Activated CD8-positive, alpha-beta memory T cell treated with anti-CD3 and anti-CD28 coated beads, Interleukin-2, amount 50 U/mL, for 48 hours (primary cell): ENCODE measurements at places on chromosomes 6 and 20.

DNA sequence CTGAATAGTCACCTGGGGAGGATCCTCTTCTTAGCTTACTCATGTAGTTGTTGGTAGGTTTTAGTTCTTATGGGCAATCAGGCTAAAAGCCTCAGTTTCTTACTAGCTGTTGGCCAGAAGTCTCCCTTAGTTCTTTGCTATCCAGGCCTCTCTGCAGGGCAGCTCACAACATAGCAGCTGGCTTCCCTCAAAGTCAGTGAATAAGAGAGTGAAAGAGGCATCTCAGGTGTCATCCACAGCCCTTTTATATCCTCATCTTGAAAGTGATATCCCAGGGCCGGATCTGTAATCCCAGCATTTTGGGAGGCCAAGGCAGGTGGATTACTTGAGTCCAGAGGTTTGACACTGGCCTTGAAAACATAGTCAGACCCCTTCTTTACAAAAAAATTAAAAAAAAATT lies 42.1 kb upstream of the FOXA2 start:
- DNase-seq: no peak

GRCh38 chr20:18405826-18406225 lies 61.0 kb downstream of the DZANK1 start:
- no peak for DNase-seq

DNA sequence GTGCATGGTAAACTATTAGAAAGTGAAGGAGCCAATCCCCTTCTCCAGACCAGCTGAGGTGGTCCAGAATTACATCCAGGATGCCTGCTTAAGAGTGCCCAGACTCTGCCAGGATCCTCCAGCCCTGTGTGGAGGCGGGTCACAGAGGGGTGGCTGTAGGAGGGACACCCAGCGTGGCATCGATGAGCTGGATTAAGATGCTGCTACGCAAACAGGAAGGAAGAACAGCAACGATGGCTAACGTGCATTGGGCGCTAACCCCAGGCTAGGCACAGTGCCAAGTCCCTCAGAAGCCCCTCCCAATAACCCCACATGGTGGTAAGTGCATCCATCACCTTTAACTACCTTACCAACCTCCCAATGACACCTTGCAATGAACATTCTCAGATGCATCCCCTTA lies 63.9 kb upstream of the MRPS10 start:
- peak; percentile 61 for DNase-seq

DNA sequence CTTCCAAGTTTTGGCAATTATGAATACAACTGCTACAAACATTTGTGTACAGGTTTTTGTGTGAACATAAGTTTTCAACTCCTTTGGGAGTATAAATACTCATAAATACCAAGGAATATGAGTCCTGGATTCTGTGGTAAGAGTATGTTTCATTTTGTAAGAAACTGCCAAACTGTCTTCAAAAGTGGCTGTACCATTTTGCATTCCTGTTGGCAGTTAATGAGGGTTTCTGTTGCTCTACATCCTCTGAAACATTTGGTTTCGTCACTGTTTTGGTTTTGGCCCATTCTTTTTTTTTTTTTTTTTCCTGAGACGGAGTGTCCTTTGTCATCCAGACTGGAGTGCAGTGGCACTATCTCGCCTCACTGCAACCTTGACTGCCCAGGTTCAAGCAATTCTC lies 8.5 kb downstream of the AP5S1 start:
- no peak for DNase-seq

DNA sequence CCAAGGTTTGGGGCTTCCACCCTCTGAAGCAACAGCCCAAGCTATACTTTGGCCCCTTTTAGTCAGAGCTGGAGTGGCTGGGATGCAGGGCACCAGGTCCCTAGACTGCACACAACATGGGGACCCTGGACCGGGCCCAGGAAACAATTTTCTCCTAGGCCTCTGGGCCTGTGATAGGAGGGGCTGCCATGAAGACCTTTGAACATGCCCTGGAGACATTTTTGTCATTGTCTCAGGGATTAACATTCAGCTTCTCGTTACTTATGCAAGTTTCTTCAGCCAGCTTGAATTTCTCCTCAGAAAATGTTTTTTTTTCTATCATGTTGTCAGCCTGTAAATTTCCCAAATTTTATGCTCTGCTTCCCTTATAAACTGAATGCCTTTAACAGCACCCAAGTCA lies 82.3 kb downstream of the LRRC1 start:
- DNase-seq: no peak

GRCh38 chr20:49216991-49217578 lies 2.1 kb upstream of the DDX27 start:
- DNase-seq: peak; percentile 100

DNA sequence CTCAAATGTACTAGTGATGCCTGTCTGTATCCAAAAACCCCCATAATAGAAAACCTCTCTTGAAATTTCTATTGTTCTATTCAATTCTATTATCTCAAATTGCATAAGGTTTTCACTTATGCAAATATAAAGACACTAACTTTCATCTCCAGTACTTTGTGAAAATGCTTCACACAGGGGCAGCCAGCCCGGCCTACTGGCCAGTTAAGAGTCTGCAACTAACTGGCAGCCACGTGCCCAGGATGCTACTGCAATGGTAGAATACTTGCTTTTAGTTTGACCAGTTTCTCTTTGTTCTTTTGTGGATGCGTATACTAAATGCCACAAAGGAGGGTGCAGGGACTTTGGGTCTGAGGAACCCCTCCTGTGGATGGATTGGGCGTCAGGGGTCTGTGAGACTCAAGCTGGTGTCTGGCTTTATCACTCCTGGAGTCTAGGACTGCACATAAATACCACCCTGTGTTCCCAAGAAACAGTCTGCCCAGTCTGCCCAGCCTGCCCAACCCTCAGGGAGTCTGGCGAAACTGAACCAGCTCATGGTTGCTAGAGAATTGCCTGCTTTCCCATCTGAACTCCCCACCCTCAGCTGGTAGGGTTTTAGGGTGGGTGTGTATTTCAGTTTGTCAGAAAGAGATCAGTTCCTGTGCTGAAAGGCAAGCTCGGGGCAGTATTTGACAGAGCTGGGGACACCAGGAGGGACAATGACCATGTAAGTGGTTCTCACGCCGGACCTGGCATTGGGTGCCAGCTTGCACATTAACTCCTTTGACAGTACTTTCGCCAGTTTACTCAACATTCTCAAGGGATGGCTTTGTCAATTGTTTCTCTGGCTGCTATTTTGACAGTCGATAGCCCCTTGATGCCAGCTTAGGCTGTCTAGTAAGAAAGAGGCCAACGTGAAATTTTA lies 558.2 kb upstream of the JAG1 start:
- DNase-seq: no peak

GRCh38 chr6:158006331-158006730 lies 24.7 kb downstream of the SYNJ2 start:
- DNase-seq: no peak

DNA sequence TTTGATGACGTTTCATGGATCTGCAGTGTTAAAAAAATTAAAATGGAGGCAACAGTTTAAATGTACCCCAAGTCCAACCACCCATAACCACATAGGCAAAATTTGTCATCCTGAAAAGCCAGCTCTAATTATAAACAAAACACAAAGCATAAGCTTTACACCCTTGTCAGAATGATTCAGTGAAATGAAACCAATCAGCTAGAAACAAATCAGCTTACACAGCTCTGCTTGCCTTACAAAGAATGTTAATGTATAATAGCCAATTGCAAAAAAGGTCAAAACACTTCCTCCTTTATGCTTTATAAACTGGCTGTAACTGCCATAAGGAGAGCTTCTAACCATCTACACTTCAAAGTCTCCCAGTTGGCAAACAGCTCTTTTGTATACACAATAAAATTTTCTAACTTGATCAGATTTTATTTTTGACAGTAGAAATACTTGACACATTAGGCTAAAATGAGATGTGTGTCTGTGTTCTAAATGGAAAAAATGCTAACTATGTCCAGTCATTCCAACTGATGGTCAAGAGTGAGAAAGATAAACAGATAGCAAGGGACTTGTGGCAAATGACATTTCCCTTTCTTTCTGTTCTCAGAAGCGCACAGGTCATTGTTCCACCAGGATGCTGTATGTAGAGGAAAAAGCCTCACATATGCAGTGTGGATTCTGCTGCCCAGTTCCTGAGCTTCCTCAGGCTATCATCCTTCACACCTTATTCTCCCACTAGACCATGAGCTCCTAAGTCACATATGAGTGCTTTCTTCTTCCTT lies 344.3 kb upstream of the ID4 start:
- DNase-seq: no peak

GRCh38 chr6:101845172-101845571 lies 451.7 kb downstream of the GRIK2 start:
- no peak for DNase-seq

DNA sequence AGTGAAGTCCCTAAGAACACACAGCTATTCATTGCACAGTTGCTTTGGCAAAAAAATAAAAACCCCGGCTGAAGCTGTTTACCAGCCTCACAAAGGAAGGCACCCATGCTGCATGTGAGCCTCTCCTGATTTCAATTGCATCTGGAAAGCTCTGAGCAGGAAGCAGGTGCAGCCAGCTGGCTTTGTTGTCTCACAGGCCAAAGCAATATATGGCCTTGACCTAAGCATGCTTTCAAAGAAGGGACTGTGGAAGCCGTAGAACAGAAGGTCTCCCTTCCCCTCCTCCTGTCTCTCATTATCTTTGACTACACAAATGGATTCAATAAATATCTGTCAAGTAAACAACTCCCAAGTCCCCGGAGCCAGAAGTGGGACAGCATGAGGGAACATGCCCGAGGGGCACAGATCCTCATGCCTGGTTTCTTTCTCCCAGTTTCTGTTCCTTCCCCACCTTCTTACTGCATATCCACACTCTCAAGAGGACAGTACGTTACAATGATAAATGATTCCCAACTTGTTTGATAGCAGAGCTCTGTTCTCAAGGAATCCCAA lies 57.2 kb upstream of the PCSK2 start:
- DNase-seq: no peak

DNA sequence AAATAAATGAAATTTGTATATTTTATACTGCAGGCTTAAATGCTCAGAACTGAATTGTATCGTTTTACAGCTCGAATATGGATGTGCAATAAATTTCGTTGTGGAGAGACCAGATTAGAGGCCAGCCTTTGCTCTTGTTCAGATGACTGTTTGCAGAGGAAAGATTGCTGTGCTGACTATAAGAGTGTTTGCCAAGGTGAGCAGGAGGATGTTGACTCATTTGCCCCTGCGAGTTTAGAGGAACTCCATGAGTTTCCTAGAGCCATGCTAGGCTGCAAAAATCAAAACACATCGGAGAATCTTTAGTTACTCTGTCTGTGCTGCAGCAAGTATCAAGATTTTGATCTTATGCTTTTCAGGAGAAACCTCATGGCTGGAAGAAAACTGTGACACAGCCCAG lies 15.4 kb downstream of the ENPP3 start:
- no peak for DNase-seq

DNA sequence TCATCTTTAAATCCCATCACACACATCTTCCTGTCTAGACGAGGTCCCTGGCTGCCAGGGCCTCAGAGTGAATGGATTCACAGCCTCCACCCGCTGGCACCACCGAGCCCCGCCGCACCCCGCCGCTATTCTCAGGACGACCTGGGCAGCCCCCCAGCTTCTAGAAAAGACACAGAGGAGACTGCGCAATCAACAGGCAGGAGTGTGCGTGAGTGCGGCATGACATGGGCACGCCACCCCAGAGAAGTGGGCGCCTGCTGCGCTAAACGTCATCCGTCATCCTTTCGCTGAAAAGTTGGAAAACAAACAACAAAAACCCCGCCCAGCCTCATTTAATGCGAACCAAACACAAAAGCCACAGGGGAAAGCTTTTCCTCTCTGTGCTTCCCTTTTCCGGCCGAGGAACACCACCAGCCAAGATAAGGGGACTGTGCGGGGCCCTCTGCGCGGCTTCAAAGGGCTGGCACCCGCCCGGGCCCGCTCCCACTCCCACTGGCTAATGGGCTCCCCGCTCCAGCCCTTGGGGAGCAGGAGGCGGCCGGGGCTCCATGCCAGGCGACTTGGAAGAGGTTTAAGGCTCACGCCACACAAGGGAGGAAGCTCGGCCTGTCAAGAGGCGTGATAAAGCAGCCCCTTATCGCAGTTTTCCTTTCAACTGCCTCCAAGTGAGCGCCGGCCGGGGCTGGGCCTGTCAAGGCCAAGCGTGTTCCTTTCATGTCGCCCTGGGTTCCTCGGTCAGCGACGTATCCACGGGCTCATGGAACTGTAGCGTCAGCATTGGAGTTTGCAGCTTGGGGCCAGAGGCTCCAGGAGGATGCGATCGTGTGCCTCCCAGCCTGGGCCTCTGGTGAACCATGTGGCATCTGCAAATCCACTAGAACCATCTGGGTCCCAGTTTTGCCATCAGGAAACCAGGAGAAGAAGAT lies 50.1 kb downstream of the NFATC2 start:
- DNase-seq: no peak

DNA sequence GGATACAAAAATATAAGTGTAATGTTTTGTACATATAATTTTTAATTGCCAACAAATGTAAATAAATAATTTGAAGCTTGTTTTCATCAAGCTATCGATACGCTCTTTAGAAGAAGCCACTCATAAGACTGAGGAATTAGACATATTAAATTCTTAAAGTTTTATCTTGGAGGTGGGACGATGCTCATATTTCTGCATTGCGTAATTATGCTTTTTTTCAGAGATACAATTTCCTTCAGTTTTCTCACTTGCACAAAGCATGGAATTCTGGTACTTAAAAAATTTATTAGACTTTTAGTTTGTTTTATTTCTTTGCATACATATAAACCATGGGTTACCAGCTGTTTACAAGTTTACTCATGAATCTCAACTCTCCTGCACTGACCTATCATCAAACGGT lies 980.0 kb downstream of the EYS start:
- DNase-seq: no peak

DNA sequence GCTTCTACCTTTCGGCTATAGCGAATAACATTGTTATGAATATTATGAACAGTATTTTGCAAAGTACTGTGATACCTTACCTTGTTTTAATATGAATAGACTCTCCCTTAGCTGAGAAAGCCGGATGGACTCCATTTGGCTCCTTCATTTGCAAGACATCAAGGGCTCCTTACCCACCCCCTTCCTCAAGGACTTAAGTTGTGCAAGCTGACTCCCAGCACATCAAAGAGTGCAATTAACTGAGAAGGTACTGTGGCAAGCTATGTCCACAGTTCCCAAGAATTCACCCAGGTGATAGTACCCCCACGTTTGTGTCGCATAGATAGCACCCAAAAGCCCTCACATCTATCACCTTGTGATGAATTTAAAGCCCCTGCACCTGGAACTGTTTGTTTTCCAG lies 11.2 kb downstream of the CST5 start:
- no peak for DNase-seq

DNA sequence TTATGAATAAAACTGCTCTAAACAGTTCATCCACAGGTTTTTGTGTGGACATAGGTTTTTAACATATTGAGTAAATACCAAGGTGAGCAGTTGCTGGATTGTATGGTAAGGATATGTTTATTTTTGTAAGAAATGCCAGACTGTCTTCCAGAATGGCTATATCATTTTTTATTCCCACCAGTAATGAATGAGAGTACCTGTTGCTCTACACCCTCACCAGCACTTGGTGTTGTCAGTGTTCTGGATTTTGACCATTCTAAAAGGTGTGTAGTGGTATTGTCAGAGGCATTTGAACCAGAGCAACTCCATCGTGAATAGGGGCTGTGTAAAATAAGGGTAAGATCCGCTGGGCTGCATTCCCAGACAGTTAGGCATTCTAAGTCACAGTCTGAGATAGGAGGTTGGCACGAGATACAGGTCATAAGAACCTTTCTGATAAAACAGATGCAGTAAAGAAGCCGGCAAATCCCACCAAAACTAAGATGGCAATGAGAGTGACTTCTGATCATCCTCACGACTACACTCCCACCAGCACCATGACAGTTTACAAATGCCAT lies 12.9 kb upstream of the NT5E start:
- DNase-seq: no peak

- DNase-seq: no peak
These were observed 21.6 kb upstream of the TNFAIP3 start for GRCh38 chr6:137845460-137845859.

GRCh38 chr6:31806470-31807272 lies at the start of gene LSM2:
LSM2 (minus strand) TSS chr6:31806966; CDS start chr6:31806757, 209 bp downstream.
- DNase-seq: peak; percentile 98
